ENCODE measurements at places on chromosomes 1 and 21. TPM values are rescaled to one million over a fixed set of nuclear protein-coding genes. Genes with fewer than 3 reads are reported as not detected.

Gene USH2A
- not detected for total RNA-seq

GRCh38 chr1:100422065-100422464 lies 69.8 kb downstream of the CDC14A start:
- DNase-seq = no peak

DNA sequence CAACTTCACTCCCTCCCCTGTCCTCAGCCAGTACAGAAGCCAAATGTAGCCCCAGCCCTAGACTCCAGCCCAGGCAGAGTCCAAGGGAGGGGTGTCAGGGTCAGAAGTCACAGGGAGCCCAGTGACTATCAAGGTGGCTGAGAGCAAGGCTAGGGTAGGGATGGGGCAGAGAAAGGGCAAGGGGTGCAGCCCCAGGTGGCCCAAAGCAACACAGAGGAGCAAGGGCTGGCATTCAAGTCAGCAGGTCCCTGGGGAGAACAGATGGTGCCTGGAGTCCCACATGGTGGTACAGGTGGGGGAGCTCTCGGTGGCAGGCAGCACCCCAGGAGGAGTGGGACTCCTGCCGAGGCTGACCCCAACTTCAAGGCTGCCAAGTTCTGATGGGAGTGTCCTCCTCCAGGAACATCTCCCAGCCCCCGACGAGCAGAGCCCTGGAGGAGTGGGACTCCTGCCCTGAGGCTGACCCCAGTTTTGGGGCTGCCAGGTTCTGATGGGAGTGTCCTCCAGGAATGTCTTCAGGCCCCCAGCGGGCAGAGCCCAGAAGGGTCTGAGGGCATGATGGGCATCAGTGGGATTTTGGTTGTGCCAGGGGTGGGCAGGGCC lies 3.7 kb upstream of the DVL1 start:
- DNase-seq = no peak

- DNase-seq = no peak
These were observed 5.7 kb downstream of the ATP6V1G3 start for GRCh38 chr1:198534548-198535418.

DNA sequence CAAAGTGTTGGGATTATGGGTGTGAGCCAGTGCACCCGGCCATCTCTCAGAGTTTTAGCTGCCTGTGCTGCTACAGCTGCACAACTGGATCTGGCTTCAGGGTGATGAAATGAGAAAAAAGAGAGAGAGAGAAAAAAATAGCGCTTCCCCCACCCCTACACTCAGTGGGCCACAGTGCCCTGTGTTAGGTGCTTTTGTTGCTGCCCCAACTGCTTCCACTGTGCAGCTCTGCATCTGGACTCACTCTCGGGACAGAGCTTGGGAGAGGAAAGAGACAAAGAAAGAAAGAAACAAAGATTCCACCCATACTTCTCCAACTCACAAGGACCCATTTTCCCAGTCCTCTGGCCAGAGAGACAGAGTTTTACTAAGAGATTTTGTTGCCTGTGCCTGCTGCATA lies 50.4 kb downstream of the INAVA start:
- DNase-seq = no peak

Gene LCE2C
- not detected for total RNA-seq

DNA sequence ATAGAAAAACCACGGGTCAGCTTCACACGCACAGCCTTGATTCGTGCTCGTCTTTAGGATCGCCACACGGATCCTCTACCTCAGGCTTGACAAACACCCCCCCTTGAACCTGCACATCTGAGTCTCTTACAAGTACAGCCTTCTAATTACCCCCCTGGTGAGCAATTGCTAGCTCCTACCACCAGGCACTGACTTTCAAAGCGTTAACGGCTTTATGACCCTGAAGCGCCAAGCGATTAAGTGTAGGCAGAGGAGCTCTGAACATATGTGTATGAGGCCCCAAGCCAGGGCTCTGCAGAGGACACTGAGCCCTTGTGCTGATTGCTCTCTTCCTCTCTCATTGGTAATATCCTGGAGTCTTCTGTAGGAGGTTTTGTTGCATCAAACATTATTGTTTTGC lies 55.7 kb upstream of the EPHA8 start:
- no peak for DNase-seq

DNA sequence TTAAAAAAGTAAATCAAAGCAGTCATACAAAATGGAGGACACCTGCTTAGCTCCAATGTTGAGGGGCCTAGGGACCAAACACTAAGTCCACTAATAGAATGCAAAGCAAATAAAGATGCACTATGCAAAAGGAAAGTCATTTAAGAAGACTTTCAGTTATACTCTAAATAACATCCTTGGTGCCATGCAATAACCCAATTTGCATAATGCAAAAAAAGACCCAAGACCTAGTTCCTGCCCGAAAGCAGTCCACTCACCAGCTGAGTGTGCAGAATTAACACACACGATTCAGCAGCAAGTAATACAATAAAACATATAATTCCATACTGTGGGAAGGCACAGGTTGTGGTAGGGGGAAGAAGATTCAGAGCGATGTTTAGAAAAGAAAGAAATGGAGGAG lies 101.8 kb downstream of the TGFBR3 start:
- DNase-seq = no peak

Gene PLA2G2C
- not detected for total RNA-seq

- DNase-seq = no peak
These were observed 16.3 kb downstream of the OR2B11 start for GRCh38 chr1:247441606-247442005.

Gene KIF17
- total RNA-seq = 1.0 TPM

GRCh38 chr1:162013289-162013688 lies 10.4 kb downstream of the OLFML2B start:
- DNase-seq = no peak

- peak; percentile 61 for DNase-seq
These were observed 10.3 kb upstream of the PODN start for GRCh38 chr1:53051676-53052075.

Gene TBX15
- not detected for total RNA-seq

DNA sequence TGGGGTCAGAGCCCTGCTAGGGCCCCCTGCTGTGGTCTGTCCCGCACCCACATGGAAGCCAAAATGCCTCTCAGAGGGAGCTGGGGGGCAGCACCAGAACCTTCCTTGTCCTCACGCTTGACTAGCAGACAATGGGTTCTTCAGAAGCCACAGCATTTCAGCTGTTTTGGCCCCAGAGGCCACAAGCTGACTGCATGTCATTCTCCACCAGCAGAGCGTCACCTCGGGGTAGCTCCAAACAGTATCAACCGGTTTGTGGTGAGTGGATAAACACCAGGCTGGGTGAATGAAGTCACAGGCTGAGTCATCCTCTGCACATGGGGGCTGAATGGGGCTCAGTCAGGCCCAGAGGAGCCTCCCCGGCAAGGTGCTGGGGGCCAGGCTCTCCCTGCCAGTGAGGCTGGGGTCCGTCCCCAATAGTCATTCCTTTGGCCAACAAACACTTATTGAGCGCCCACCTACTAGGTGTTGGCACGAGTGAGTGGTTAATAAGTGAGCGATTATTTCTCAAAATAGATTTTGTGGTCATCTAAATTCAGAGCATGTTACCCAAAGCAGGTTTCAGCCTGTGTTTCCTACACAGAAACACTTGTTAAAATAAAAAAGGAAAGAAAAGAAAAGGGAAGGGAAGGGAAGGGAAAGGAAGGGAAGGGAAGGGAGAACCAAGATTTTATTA lies 9.1 kb downstream of the OLIG1 start:
- DNase-seq = peak; percentile 83

Gene CHD5
- total RNA-seq = 0.26 TPM

Gene SMPDL3B
- total RNA-seq = 2.7 TPM

Gene SPRR2B
- total RNA-seq = not detected
